ENCODE measurements at places on chromosomes 12 and 14.

GRCh38 chr12:60487284-60487683 is 891.5 kb downstream of the SLC16A7 start:
- no peak for DNase-seq

GRCh38 chr12:4112290-4112689 is 161.3 kb upstream of the CCND2 start:
- no peak for DNase-seq

DNA sequence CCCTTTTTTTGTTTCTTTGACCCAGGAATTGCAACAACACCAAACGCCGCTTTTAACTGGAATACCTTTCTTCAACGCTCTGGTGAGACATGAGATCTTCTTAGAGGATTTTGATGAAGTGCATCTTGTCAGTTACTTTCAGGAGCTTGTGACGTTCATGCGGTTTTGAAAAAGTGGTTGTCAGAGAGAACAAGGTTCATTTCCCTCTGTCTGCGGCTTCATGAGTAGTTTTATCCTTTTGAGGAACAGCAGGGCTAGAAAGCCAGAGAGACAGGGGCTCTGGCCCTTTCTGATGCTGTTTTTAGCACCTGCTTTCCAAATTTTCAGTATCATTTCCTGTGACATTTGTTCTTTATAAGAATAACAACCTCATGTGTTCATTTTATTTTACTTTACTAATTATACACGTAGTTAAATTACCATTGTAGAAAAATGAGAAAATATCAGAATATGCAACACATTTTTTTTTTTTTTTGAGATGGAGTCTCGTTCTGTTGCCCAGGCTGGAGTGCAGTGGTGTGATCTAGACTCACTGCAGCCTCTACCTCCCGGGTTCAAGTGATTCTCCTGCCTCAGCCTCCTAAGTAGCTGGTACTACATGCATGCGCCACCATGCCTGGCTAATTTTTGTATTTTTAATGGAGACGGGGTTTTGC is 61.8 kb downstream of the GLT1D1 start:
- DNase-seq = no peak

GRCh38 chr12:113130457-113131135 is 5.0 kb downstream of the RASAL1 start:
- no peak for DNase-seq

GRCh38 chr14:59407246-59408010 is 57.8 kb downstream of the GPR135 start:
- no peak for DNase-seq

GRCh38 chr14:36520601-36521525 is 831 bp upstream of the NKX2-1 start:
- DNase-seq = no peak

GRCh38 chr12:5343711-5344110 is 88.2 kb upstream of the NTF3 start:
- DNase-seq = no peak

- no peak for DNase-seq
Measured at GRCh38 chr12:131137836-131138637, 184.3 kb downstream of the ADGRD1 start.

DNA sequence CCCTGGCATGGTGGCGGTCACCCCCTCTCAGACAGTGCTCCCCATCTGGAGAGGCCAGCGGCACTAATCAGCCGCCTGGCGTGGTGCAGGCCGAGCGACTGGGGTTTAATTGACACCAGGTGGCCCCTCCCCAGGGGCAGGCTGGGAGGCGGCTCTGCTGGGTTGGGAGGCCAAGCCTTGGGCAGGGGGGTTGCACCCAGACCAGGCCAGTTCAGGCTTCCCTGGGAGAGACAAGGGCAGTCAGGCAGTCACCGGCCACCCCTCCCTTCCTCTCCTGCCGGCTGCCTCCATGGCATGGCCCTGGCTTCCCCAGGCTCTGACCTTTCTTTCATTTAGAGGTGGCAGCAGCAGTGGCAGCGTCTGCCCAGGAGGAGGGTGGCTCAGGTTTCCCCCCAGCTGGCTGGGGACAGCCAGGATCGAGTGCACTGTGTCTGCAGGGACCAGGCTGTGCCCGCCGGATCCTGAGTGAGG is 78.1 kb upstream of the NOS1 start:
- no peak for DNase-seq

DNA sequence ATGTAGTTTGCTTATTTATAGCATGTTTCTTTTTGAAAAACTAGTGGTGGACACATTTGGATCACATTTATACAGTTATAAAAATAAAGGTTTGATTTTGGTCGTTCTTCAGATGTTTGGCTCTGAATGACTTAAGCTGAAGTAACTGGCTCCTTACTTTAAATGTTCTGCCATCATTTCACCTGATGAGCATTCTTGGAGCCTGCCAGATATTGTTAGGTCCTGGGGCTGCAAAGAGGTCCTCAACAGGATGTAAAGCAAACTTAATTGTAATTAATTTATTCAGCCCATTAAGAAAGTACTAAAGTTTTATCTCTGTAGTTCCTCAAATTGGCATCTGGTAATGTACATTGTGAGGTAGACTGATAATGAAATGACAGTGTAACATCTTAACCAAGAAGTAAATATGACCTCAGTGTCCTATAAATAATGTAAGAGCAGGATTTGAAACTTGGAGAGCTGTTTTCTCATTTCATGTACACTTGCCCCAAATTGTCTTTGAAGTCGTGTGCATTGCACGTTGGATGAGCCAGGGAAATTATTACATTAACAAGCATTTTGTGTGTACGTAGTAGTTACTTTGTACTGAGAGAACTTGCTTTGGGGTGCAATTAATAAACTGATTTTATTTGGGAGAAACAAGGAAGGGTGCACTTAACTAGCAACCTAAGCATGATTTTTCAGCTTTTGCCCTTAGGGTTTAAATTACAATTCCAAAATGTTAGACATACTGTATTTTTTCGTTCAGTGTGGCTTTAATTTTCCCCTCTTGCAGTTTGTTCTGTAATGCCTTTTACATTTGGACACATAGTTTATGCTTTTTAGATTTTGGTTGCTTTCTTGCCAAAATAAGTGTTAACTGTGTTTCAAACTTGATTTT is 7.5 kb downstream of the EIF5 start:
- DNase-seq = no peak

- no peak for DNase-seq
Measured at GRCh38 chr12:77847680-77848431, 17.2 kb downstream of the NAV3 start.

GRCh38 chr12:115303723-115304309 is 619.8 kb upstream of the TBX3 start:
- DNase-seq = no peak

GRCh38 chr14:29806124-29806517 is 121.5 kb downstream of the PRKD1 start:
- DNase-seq = no peak

- no peak for DNase-seq
Measured at GRCh38 chr14:73943083-73943482, 6.8 kb downstream of the FAM161B start.

GRCh38 chr12:25817166-25817565 is 141.3 kb upstream of the RASSF8 start:
- DNase-seq = no peak

DNA sequence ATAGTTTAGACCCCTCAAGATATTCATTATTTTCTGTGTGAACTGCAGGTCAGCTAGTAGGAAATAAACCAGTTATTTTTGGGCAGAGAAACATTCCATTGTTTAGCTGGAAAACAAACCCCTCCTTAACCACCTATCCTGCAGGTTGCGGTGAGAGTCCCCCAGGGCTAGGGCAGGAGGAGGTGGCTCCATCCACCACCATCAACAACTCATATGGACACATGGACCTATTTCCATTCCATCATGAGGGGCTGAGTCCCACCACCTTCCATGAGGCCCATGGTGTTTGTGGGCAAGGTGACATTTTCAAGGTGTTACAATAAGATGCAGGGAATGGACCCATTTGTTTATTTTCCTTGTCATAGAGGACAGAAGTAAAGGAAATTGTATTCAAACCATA is 160.1 kb downstream of the FOXN3 start:
- DNase-seq = no peak
